Jurkat, Clone E6-1 (cell line): ENCODE measurements at places on chromosomes 7 and 10.
A peak's percentile ranks its signal among the peaks of the same experiment; 100 is the strongest.

GRCh38 chr10:103933557-103934121, 15.7 kb upstream of the STN1 start:
- no peak for DNase-seq

DNA sequence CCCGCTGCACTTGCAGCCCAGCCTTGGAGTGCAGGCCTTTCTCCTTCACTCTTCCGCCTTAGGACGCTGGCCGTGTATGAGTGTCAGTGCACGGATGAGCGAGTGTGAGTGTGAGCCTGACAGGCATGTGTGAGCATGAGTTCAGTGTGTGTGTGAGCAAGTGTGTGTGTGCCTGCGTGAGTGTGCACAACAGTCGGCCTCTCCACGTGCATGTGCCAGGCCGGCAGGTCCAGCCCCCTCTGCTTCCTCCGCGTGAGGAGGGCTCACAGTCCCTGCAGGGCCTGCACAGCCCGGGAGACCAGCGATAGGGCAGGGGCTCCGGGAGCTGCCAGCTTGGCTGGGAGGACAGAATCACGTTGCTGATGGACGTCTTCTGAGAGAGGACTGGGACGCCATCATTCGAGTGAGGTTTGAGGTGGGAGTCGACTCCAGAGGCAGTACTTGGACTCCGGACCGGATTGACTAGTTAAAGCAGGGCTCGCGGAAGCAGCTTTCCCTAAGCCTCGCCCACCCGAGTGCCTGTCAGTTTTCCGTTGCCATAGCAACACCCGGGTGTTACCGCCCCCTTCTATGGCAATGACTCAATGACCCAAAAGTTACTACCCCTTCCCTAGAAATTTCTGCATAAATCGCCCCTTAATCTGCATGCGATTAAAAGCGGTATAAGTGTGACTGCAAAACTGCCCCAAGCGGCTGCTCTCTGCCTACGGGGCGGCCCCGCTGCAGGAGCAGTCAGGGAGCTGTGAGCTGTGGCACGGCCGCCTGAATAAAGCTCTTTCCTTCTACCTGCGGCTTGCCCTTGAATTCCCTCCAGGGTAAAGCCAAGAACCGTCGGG, 19.6 kb upstream of the CFAP46 start:
- no peak for DNase-seq

- DNase-seq: no peak
These were observed 19.9 kb downstream of the FAM241B start for GRCh38 chr10:69649786-69650550.

DNA sequence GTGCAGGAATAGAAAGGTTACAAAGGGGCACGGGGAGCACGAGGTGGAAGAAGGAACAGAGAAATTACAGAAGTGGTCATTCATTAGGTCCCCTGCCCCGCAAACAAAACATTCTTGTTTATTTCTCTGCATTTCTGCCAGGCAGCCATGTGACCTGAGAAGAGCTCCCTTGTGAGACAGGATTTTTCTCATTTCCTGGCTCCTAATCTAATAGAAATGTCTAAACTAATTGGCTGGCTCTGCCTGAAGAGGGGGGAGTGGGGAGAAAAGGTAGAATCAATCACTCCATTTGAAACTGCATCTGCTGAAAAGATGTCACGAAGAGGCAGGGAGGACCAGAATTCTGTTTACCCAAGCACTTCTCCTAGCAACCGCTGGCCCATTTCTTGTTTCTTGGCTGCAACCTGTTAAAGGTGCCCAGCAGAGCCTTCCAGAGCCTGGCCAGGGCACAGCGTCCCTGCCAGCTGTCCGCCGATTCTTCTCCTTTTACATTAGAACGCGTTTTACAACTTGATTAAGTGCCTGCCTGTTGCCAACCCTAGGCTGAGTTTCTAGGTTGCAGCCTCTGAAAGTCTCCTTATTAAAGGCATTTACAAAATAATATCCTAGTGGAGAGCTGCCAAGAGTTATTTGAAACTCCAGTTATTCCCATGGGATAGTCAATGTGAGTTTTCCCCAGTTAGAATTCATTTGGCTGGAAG, 1227.6 kb downstream of the TYW1 start:
- DNase-seq: no peak

DNA sequence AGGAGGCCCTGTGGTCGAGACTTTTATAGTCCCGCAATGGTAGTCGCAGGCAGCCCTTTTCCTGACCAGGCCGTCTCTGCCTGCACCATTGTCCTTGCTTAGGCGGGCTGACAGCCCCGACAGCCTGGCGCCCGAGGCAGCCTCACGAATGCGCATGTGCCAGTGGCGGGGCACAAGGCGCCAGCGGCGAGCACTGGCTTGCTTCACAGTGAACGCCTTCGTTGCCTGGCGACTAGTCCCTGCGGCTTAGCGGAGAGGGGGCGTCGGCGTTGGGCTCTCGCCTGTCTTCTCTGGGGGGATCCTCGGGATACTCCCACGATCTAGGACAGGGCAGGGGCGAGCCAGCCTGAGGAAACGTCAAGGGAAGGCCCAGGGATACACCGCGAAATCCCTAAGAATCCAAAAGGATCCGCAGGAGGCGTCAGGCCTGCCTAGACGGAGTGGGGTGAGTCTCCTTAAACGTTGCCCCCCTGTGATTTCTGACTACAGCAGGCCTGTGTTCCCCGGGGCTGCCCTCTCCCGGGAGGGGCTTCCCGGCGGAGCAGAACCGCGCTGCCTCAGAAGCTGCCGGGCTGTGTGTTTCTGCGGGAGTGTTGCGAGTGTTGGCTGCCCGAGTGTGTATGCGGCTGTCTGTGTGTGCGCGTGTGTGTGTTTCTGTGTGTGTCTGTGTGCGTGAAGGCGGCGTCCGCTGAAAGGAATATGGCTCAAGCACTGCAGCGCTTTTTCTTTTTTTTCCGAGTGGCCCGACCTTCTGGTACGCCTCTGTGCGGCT, 20.5 kb upstream of the ZNF273 start:
- no peak for DNase-seq

- no peak for DNase-seq
These were observed 35.7 kb downstream of the AGK start for GRCh38 chr7:141586878-141587277.

DNA sequence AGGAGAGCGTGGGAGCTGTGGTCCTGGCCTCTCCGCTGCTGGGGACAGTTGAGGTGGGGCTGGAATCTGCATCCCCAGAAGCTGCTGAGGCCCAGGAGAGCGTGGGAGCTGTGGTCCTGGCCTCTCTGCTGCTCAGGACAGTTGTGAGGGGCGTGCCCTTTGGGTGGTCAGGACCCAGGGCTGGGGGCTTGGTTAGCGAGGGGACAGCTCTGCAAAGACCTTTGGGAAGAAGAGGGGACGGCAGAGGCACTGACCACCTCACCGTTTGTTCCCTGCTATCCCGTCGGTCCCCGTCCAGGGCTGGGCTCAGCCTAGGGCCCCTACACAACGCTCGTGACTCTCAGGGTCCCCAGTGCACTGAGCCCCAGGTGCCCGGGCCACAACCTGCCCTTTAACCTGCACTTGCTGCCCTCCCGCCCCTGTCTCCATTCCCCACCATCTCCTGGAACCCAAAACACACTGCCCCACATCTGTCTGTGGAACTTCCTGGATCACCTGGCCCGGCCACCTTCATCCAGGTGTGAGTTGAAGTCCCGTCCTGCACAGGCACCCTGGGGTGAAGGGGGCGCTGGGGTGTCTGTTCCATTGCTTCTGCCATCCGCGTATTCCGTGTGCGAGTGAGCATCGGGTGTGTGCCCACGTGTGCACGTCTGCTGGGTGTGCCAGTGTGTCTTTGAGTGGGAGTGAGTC, 14.1 kb downstream of the FOXL3 start:
- no peak for DNase-seq

- peak; percentile 66 for DNase-seq
These were observed 33.1 kb downstream of the SMC3 start for GRCh38 chr10:110600487-110601101.

DNA sequence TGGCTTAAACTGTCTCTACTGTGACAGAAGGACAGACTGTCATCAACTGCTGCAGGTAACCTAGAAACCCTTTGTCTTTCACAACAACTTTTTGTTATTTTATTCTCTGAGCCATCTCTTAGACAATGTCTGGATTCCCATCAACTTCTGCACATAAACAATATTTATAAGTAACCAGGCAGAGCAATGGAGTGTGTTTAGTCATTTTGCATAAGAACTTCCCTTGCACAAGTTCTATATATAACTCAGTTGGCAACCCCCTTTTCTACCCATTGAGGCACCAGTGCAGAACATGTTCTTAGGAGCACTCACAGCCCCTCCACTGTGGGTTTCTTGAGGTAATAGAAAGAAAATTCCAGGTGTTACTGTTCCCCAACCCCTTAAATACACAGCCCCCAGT, 65.0 kb upstream of the IL6 start:
- DNase-seq: no peak

- no peak for DNase-seq
These were observed 244.4 kb upstream of the PPP2R2D start for GRCh38 chr10:131656431-131656841.

DNA sequence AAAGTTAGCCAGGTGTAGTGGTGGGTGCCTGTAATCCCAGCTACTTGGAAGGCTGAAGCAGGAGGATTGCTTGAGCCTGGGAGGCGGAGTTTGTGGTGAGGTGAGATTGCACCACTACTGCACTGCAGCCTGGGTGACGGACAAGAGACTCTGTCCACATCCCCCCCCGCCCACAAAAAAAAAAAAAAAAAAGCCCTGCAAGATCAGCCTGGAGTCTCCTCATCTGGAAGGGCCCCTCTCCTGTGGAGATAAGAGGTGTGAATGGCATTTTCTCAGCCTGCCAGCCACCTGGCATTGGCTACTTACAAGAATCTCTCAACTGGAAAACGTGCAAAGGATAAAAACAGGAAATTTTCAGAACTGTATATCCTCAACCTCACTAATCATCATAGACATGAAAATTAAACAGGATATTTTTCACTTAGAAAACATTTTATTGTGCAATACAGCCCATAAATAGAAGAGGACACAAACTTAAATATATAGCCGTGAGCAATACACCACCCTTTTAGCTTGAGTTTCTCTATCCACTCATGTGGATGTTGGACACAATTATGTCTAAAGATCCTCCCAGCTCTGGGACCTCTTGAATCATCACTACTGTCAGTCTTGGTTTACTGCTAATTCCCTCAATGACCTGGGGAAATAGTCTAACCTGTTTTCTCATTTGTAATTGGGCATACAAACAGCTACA, 11.3 kb upstream of the TSPAN15 start:
- DNase-seq: no peak

DNA sequence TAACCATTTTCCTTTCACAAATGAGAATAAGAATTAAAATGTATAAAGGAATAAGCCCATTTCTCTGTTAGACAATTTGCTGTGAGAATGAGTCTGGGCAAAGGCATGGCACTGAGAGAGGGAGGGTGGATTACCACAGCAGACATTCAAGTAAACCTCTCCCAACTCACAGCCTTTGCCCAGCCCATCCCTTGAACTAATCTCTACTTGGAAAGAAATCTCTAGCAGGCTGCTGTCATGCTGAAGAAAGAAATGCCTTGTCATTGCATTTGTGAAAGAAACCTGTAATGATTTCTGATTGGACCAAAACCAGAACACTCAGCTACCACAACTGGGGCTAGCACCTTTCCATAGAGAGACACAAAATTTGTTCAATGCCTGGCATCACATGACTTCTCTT, 39.2 kb downstream of the CH25H start:
- DNase-seq: no peak

- no peak for DNase-seq
These were observed 3.6 kb upstream of the ZMIZ1 start for GRCh38 chr10:79065091-79065551.
